ENCODE measurements at places on chromosomes 1 and 21.

GRCh38 chr1:56359056-56359455 lies 220.3 kb downstream of the PLPP3 start:
- DNase-seq, result no peak

DNA sequence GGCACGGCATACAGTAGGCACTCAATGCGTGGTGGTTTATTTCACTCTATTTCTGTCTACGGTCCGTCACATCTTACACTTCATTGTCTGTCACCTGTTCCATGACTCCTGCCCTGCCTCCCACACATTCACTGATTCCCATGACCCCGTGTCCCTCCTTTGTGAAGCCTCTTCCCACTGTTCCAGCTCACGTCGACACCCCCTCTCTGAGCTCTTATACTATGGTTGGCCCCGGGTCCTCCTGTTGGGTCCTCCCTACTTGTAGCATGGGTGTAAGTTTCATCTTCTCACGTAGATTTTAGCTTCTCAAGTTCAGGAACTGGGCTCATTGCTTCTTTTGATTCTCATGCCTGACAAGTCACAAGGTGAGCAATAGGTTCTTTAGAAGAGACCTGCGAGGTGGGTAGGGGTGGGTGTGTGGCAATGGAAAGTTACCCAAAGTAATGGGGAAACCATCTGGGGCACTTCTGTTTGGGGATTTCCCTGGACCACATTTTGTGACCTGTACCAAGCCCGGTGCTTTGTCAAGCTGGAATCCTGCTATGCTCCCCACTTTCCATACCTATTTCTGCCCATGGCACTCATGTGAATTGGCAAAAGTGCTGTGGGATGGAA lies 22.1 kb upstream of the IL10 start:
- DNase-seq, result no peak

GRCh38 chr1:228898582-228898992 lies 163.3 kb downstream of the RHOU start:
- no peak for DNase-seq

DNA sequence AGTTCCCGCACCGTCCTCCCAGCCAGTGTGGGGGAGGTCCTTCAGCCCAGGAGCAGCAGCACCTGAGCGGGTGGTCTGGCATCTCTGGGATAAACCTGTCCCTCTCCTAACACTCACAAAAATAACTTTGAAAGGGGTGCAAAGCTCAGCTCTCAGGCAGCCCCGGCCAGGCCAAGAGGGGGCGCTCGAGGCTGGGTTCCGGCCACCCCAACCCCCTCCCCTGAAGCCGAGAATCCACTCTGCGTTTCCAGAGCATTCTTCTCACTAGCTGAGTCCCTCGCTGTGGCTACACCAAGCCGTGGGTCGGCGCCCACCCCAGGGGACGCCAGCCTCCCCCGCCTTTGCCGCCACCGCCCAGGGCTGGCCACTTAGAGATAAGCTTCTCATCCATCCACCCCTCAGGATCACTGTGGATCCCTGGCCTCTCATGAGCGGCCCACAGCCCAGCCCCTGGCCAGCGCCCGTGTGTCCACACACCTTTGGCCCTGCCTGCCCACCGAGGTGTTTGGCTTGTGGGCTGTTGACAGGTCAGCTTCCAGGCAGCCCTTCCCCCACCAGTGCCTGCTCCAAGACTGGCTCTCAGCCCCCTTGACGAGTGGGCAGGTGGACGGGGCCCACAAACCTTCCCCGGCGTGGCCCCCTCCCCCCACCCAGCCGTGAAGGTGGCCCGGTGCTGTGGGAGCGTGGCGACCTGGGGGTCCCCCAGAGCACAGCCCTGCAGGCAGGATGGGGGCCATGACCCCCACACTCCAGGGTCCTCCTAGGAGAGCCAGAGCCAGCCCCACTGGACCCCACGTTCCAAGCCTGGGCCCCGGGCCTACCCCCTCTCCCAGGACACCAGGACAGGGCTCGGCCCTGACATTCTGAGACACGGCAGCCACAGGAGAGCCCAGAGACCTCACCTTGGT lies 1.9 kb downstream of the FTCD start:
- no peak for DNase-seq

- no peak for DNase-seq
These were observed 576 bp downstream of the ZFP69 start for GRCh38 chr1:40477678-40478053.

GRCh38 chr1:236864996-236865817 lies 70.1 kb downstream of the MTR start:
- no peak for DNase-seq

DNA sequence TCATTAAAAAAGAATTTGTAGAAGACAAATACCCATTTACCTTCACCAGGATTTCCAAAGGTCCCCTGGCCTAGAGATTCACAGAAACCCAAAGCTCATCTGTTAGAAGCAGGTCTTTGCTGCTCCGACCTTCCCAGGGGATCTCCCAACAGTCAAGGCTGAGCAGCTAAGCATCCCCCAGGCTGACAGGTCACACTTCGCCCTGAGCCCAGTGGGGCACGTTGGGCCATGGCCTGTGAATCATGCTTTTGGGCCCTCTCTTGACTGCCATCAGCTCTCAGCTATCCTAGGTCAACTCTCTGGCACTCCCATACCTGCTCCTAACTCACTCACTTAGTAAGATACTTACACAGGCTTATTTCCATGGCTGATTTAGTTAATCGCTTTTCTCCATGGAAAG lies 157.7 kb downstream of the DSCAM start:
- no peak for DNase-seq

- DNase-seq, result no peak
These were observed 1.2 kb downstream of the EPHB2 start for GRCh38 chr1:22711591-22712501.

GRCh38 chr1:223363856-223364684 lies at the start of gene SUSD4:
Gene SUSD4 (minus strand): TSS chr1:223364176. CDS start chr1:223363425, 751 bp downstream.
- no peak for DNase-seq

GRCh38 chr1:234638832-234639799 lies 29.1 kb upstream of the IRF2BP2 start:
- no peak for DNase-seq

GRCh38 chr1:14733779-14734140 lies 135.3 kb downstream of the KAZN start:
- no peak for DNase-seq

DNA sequence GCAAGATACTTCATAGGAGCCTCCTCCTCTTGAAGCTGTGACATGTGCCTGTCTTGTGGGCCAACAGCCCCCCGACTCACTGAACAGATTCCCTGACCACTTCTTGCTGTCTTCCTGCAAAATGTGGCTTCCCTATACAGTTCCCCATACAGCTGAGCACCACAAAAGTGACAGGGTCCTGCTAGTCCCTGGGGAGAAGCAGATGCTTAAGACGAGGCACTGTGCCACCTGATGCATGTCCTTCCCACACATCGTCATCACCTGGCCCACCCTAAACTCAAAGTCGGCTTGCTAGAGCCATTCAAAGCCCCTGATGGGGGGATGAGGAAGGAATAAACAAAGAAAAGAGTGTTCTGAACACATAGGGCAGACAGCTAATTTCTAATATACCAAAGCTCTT lies 29.2 kb upstream of the ETV3 start:
- DNase-seq, result no peak

GRCh38 chr1:93000751-93001175 lies 39.5 kb upstream of the DIPK1A start:
- DNase-seq, result no peak

DNA sequence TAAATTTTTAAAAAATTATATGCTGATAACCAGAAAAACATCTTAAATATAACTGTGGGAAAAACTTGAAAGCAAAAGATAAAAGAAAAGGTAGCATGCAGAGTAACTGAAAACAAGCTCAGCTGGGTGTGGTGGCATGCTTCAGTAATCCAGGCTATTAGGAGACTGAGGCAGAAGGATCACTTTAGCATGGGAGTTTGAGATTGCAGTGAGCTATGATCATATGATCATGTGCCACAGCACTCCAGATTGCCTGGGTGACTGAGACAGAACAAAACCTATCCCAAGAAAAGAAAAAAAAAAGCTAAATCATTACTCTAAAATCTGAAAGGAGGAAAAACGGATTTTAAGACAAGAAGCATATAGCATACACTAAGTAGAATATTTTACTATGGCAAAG lies 1624.0 kb downstream of the AMY1C start:
- DNase-seq, result no peak

DNA sequence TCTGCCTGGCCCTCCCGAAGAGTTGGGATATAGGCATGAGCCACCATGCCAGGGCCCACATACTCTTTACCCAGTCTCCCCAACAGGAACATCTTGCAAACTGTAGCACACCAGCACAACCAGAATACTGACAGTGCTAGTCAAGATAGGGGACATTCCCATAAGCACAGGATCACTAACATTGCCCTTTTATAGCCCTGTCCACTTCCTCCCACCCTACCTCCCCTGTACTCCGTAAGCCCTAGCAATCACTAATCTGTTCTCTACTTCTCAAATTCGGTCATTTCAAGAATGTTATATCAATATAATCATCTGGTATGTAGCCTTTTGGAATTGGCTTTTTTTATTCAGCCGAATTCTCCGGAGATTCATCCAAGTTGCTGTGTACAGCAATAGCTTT lies 5.9 kb downstream of the SDHB start:
- no peak for DNase-seq

- no peak for DNase-seq
These were observed 416.8 kb downstream of the NPHP4 start for GRCh38 chr1:5575396-5575940.

DNA sequence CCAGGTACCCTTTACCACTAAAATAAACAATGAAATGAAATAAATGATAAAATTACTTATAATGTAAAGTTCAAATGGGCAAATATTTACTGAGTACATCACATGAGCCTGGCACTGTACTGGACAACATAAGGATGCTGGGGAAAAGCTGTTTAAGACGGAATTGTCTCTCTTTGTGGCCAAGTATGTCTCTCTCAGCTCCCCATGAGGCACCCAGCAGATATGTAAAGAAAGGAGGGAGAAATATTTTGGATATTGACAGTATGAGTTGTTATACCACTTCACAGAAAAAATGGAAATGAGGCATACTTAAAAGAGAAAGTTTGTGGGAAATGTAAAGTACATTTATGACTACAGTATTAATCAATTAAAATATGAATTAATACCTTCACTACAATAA lies 1.0 kb upstream of the TNFSF4 start:
- no peak for DNase-seq

- DNase-seq, result no peak
These were observed 1.0 kb downstream of the TRMT1L start for GRCh38 chr1:185155600-185156287.
